Caki2 (cell line): ENCODE measurements at places on chromosomes 6 and 20. TPM values are rescaled to one million over a fixed set of nuclear protein-coding genes. Genes with fewer than 3 reads are reported as not detected.

The RNF217 gene
- total RNA-seq, result 5.7 and 12.8 TPM in 2 replicates

GRCh38 chr6:4299476-4299875, 164.1 kb upstream of the ECI2 start:
- peak; percentile 27 for DNase-seq

GRCh38 chr6:64252256-64252655, 616.7 kb downstream of the PHF3 start:
- peak; percentile 81 for DNase-seq

DNA sequence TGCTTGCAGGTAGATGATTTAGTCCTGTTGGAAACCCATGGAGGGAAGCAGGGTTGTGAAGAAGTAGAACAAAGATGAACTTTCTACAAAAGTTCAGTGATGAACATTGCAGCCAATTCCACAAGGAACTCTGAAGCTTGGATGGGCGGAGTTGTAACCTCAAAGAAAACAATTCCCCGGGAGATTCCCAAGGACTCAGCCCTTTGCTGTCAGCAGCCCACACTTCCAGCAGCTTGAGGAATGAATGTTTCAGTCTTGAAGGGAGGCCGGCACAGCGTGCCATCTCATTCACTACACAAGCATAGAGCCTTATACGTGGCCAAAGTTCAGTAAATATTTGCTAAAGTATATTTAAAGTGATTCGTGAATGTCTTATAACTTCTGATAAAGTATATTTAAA, 269.4 kb downstream of the NKAIN2 start:
- DNase-seq, result peak; percentile 6

DNA sequence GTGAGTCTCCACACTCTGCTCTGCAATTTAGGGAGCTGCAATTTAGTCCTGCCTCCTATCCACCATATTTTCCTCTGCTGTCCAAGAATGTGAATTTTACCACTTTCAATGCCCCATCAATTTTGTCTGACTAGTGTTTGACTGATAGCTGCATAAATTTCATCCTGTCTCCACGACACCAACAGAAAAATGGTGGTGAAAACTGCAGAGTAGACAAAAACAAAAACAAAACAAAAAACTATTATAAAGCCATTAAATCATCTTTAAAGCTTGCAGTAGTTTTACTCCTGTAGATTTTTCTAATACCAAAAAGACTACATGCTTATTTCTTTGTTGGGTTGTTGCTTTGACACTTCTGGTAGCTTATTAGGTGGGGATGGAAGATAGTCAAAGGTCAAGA, 322.0 kb downstream of the PAX1 start:
- DNase-seq, result no peak

GRCh38 chr20:37421988-37422387, 76.0 kb downstream of the SRC start:
- no peak for DNase-seq

GRCh38 chr6:8499540-8499939, 64.2 kb upstream of the SLC35B3 start:
- peak; percentile 25 for DNase-seq

DNA sequence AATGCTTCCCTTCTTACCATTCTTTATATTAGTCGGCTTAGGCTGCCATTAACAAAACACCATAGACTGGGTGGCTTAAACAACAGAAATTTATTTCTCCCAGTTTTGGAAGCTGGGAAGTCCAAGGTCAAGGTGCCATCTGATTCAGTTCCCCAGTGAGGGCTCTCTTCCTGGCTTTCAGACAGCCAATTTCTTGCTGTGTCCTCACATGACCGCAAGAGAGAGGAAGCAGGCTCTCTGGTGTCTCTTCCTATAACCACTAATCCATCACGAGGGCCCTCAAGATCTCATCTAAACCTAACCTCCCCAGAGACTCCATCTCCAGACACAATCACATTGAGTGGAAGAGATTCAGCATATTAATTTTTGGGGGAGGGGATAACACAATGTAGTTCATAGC, 193.0 kb upstream of the SGK1 start:
- no peak for DNase-seq

- DNase-seq, result no peak
These were observed 303.6 kb upstream of the POU3F2 start for GRCh38 chr6:98530732-98531131.

The MUC22 gene
- not detected in 2 replicates for total RNA-seq

The BANF2 gene
- total RNA-seq, result not detected in 2 replicates

DNA sequence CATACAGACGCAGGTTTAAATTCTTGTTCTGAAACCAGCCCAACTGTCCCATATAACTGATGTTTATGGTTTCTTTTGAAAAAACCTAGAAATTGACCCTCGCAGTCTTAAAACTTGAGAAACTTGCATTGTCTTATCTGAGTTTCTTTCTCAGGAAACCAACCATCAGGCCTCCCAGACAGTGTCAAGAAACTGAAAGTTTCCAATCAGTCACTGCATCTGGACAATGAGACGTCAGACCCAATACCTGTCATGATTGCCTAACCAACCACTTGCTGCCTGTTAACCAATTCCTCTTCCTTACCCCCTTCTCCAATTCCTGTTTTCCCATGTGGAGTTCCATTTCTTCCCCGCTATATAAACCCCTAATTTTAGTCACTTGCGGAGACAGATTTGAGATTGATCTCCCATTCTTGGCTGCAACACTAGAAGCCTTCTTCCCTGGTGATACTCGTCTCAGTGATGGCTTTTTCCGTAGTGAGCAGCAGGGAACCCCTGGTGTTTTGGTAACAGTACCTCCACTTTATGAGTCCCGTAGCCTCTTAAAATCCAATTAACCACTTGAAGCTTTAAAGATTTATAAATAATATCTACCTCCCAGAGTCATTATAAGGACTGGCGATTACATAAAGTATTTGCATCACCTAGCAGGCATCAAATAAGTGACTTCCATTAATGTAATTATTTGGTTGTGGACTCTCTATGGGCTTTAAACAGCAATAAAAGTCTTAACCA, 49.3 kb downstream of the GPR63 start:
- DNase-seq, result no peak

The COL12A1 gene
- total RNA-seq, result 6.2 and 6.7 TPM in 2 replicates

DNA sequence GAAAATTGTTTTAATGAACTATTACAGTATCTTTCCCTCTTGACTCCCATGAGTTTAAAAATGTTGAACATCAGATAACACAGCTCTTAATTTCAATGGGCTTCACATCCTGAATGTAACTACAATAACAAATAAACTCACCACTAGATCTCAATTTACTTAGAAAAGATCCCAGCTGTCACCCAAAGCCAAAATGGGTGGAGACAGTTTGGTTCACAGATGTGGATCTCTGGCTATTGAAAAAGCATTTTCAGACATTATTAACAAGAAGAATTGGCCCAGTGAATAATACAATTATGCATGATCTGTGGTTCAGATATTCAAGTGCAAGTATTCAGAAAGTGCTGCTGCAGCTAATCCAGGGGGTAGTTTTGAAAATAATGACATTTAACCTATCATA, 184.7 kb upstream of the RALGAPA2 start:
- no peak for DNase-seq

DNA sequence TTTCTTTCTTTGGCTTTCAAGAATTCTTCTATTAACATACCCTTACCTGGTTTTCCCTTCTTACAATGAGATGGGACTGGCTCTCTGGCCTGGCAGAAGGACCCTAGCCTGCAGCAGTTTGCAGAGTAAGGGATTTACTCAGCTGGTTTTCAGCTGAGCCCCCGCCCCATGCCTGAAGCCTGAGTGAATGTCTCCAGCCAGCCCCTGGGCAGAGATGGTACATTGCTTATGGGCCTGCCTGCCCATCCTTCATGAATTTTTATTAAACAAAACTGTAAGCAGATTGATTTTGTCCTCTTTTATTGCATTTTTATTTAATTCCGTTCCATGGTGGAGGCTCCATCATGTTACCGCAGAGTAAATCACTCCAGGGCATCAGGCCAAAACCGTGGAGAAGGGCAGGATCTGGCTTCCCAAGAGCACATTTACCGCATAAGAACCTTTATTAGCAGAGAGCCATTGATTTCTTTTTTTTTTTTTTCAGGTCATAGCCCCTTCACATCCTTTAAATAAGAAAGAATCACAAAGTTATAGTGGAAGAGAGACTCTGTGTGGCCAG, 316.2 kb downstream of the DHX35 start:
- no peak for DNase-seq

GRCh38 chr6:51463321-51463720, 624.1 kb downstream of the PKHD1 start:
- DNase-seq, result no peak

DNA sequence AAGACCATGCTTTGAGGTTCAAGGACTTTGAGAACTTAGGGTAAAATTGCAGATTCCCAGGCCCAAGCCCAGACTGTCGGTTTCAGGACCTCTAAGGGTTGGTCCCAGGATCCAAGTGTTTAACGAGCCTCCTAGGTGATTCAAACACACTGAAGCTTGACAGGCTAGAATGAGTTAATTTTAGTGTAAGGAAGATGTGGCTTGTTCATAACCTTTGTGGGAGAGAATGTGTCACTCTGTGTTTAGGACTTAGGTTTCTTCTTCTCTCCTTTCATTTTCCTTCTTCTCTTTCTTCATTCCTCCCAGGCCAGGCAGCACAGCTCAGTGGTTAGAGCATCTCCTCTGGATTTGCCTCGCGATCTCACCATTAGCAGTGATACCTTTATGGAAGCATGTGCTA, 104.8 kb upstream of the KCNG1 start:
- DNase-seq, result no peak
